ENCODE measurements at places on chromosomes 6 and 20.

DNA sequence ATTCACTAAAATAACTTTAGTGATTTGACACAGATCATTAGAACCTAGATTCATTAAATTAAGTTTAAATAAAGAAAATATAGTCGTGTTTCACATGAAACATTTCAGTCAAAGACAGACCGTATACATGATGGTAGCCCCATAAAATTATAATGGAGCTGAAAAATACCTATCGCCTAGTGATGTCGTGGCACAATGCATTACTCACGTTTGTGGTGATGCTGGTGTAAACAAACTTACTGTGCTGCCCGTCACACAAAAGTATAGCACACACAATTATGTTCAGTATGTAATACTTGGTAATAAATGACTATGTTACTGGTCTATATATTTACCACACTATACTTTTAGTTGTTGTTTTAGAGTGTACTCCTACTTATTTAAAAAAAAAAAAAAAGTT is 17.3 kb downstream of the DST start:
- DNase-seq = no peak

DNA sequence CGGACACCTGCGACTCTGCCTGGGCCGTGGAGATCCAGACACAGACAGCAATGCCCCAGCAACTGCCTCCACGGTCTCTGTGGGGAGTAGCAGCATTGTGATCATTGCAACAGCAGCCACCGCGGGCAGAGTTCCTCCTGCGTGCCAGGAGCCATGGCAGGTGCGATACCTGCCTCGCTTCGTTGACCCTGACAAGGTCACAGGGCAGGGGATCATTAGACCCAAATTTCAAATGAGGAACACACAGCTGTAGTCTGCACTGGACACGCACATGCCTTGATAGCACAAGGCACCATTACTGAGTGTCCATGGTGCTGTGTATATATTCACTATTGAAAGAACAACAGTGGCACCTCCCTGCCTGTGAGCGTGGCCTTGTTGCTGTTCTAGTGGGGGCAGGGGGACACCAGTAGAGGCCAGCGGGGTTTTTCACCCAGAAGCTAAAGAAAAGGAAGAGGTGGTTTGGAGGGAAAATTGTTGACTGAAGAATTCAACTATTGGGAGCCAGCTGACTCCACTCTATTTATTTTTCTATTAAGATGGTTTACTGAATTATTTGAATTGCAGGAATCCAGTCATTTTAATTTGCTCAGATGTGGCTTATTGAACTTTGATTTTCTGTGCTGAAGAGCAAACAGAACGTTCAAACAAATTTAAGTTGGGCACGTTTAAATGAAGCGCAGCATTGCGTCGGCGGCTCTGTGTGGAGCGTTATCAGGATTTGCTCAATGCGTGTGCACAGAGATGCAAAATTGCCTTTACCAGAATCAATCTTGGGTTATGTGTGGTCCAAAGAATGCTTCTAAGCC is 60.2 kb upstream of the RPS6KA2 start:
- DNase-seq = no peak

DNA sequence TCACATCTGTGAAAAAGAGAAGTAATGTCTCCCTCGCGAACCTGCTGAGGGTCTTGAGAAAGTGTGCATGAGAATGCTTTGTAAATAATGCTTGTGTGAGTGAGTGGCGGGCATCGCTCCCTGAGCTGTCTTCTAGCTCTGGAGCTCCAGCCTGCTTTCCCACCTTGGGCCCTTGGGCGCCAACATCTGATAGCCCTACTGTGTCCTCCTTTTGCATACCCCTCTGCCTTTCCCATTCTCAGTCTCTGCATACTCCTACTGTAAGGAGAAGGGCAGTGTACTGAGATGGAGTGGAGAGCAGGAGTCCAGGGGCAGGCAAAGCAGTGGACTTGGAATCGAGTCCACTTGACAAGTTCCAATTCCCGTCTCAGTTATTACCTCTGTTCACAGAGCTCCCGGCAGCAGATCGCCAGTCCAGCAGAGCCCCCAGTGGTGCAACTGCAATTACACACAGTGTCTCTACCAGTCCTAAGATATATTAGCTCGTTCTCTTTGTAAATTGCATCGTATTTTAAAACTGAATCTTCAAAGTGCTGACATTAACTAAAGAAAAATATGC is 847 bp upstream of the NCR2 start:
- DNase-seq = no peak

- no peak for DNase-seq
Observed at GRCh38 chr6:105278813-105279212, 99.0 kb upstream of the POPDC3 start.

- no peak for DNase-seq
Observed at GRCh38 chr20:53826597-53827291, 233.1 kb upstream of the ZNF217 start.

- DNase-seq = no peak
Observed at GRCh38 chr6:166435574-166435973, 52.8 kb upstream of the MPC1 start.

- no peak for DNase-seq
Observed at GRCh38 chr6:16482702-16483314, 244.4 kb downstream of the GMPR start.

- DNase-seq = no peak
Observed at GRCh38 chr20:12409501-12409900, 491.8 kb downstream of the BTBD3 start.

DNA sequence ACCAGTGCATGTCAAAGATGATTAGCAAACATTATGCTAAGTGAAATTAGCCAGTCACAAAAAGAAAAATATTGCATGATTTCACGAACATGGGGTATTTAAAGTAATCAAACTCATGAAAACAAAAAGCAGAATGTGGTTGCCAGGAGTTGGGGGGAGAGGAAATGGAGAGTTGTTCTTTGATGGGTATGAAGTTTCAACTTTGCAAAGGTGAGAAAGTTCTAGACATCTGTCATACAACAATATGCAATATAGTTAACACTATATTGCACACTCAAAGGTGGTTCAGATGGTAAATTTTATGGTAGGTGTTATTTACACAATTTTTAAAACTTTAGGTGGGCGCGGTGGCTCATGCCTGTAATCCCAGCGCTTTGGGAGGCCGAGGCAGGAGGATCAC is 13.4 kb upstream of the GCNT2 start:
- DNase-seq = no peak

- peak; percentile 28 for DNase-seq
Observed at GRCh38 chr6:293193-294174, 1.2 kb downstream of the DUSP22 start.

DNA sequence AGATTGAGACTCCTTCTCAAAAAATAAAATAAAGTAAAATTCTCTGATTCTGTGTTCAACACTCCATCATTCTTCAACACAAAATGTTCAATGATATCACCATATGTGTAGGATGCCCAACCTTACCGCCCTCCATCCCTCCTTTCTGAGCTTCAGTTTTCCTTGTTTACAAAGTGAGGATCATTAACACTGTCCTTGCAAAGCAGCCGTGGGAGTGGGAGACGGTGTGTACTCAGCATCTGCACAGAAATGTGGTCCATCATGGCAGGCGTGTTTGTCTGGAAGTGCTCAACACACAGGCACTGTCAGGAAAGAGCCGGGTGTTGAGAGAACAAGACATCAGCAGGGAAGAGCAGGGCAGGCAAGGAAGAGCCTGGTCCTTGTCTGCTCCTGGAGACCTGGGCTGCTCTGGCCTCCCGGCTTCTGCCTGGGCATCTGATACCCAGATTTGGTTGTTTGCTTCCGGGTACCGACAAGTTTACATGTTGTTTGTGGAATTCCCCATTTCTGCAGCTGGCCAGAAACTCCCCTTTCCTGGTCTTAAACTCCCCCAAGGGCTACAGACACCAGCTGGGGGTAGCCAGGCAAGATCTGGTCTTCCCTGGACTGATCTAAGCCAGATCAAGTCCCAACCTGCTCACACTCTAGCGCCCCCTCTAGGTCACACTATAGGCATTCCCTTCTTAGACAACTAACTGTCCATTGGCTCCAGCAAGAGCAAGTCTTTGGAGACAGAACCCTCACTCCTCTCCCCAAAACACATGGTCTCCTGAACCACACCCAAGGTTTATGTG is 26.7 kb upstream of the TTPAL start:
- no peak for DNase-seq

GRCh38 chr20:37501940-37502339 is 19.1 kb upstream of the NNAT start:
- DNase-seq = no peak

DNA sequence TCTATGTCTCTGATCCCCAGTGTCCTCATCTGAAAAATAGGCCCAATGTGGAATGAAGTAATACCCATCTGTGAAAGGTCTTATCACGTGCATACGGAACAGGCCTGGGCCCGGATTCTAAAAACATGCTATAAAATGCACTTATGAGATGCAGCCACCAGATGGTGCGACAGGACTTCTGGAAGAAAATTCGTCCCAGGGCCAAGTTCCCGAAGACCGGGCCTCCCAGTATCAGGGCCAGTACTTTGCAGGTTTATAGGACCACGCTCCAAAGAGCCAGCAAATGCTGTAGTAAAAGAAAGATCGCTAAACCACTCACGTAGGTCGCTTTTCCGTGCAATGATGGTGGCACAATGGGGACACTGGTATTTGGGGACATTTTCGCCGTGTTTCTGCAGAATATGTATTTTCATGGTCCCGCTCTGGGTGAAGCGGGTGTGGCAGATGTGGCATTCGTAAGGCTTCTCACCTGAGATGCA is 10.6 kb downstream of the CTCFL start:
- peak; percentile 70 for DNase-seq

DNA sequence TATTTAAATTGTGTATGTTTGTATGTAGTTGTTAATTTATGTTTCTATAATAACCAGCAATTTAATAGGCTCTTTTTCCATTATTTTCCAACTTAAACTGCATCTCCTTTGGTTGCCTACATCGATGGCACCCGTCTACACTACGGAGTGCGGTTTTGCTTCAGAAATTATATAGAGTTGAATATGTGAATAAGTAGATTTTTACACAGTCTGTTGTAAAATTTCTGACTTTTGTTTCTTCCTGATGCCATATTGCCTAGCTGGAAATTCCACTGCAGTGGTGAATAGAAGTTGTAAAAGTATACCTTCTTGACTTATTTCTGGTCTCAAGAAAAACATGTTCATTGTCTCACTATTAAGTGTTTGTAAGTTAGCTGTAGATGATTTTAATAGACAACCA is 404.1 kb upstream of the EPHA7 start:
- no peak for DNase-seq

- DNase-seq = no peak
Observed at GRCh38 chr6:110367825-110368224, 9.7 kb upstream of the METTL24 start.

- DNase-seq = no peak
Observed at GRCh38 chr6:37279366-37280134, 21.6 kb upstream of the TMEM217 start.

DNA sequence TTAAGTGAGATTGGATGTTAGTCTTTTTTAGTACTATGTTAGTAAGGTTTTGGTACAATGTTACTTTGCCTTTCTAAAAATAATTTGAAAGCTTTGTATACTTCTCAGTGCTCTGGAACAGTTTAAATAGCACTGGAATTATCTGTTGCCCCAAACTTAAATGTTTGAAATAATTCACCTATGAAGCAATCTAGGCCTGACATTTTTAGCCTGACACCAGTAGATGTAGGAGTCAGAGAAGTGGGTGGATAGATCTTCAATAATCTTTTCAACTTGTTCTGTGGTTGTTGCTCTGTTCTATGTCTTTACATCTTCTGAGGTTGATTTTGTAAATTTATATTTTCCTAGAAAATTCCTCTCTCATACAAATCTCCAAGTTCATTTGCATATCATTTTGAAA is 103.1 kb upstream of the ADGRF1 start:
- DNase-seq = no peak

GRCh38 chr6:109503327-109504224 is 20.6 kb upstream of the ZBTB24 start:
- DNase-seq = no peak

GRCh38 chr6:148082696-148083095 is 259.9 kb upstream of the SASH1 start:
- DNase-seq = no peak

GRCh38 chr20:1185790-1186334 is 1.1 kb upstream of the TMEM74B start:
- no peak for DNase-seq

DNA sequence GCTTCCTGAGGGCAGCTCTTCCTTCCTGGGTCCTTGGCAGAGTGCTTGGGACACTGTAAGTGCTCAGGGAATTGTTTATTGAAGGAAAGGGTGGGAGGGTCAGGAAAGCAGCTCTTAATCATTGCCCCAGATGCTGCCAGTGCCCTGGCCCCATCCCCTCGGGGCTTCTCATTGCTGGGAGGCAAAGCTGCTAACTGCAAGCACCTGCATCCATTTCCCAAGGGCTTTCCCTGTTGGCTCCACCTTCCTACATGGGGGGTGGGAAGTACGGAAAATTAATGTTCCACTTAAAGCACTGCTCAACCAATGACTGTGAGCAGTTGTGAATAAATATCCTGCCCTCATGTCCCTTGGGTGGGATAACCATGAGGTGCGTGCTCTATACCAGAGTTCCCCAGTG is 56.4 kb downstream of the NDUFAF5 start:
- DNase-seq = no peak

GRCh38 chr6:111173946-111174345 is 86.6 kb downstream of the SLC16A10 start:
- no peak for DNase-seq

DNA sequence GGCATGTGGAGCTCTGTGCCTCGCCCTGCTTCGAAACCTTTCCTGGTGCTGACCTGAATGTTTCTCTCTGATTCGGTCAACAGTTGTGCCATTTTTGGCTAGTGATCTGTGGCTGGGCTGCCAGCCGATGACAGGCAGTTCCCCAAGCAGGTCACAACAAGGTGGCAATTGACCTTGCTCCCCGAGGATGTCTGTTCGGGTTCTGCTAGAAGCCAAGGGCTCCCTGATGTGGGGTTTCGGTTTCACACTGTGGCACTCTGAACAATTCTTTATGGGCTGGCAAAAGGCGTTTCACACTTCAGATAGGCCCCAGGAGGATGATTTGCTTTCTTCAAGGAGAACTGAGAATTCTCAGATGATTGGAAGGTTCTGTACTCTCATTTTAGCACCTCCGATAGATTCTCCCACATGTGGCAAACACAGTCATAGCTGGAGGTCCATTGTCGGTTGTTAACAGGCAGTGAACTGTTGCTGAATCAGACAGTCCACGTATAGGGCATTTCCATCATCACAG is 135.6 kb downstream of the SLC24A3 start:
- DNase-seq = no peak

DNA sequence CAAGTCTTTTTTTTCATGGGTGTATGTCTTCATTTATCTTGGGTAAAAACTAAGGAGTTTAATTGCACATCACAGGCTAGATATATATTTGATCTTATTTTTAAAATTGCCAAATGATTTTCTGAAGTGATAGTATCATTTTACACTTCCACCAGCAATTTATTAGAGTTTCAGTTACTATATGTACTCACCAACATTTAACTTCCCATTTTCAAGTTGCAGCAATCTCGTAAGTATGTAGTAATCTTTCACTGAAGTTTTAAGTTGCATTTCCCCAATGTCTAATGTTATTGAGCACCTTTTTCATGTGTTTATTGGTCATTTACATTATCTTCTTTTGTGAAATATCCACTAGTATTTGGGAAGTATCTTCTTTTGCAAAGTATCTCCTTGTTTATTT is 277.4 kb upstream of the CNR1 start:
- DNase-seq = no peak

- DNase-seq = peak; percentile 37
Observed at GRCh38 chr20:13492001-13492481, 146.7 kb downstream of the TASP1 start.

- DNase-seq = no peak
Observed at GRCh38 chr6:56387621-56388414, 140.4 kb upstream of the COL21A1 start.
